ENCODE measurements at places on chromosomes 6 and 20. TPM values are rescaled to one million over a fixed set of nuclear protein-coding genes. Genes with fewer than 3 reads are reported as not detected.

The UNC5CL gene
- total RNA-seq, result 3.3 TPM

The STAU1 gene
- total RNA-seq, result 87.3 TPM

The PAK5 gene
- 0.53 TPM for total RNA-seq

The SLC17A3 gene
- not detected for total RNA-seq

The BYSL gene
- 43.8 TPM for total RNA-seq

The BACH2 gene
- total RNA-seq, result 4.5 TPM

GRCh38 chr6:150560004-150560883, 39.4 kb upstream of the PLEKHG1 start:
- H3K4me1 ChIP-seq, result no peaks in the 10 kb centered on the region
- H3K27me3 ChIP-seq, result no peaks in the 10 kb centered on the region
- H3K4me3 ChIP-seq, result no peak overlapping the region

DNA sequence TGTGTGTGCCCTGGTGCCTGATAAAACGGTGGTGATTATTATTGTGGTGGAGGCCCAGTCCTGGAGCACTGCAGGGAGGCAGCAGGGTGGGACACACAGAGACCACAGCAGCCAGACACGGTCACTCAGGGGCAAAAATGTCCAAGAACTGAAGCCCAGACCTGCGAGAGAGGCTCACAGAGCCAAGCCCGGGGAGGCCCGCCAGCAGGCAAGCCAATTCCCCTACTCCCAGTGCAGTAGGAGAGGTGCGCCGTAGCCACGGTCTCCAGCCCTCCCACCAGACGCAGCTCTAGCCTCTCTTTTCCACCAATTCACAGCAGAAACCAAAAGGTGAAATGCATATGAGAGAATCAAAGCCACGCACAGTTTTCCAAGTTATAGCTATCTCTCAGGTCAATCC, 179.4 kb upstream of the TAB2 start:
- H3K4me3 ChIP-seq, result no peak overlapping the region
- no peaks in the 10 kb centered on the region for H3K4me1 ChIP-seq
- no peak for DNase-seq
- H3K36me3 ChIP-seq, result no peaks in the 10 kb centered on the region

DNA sequence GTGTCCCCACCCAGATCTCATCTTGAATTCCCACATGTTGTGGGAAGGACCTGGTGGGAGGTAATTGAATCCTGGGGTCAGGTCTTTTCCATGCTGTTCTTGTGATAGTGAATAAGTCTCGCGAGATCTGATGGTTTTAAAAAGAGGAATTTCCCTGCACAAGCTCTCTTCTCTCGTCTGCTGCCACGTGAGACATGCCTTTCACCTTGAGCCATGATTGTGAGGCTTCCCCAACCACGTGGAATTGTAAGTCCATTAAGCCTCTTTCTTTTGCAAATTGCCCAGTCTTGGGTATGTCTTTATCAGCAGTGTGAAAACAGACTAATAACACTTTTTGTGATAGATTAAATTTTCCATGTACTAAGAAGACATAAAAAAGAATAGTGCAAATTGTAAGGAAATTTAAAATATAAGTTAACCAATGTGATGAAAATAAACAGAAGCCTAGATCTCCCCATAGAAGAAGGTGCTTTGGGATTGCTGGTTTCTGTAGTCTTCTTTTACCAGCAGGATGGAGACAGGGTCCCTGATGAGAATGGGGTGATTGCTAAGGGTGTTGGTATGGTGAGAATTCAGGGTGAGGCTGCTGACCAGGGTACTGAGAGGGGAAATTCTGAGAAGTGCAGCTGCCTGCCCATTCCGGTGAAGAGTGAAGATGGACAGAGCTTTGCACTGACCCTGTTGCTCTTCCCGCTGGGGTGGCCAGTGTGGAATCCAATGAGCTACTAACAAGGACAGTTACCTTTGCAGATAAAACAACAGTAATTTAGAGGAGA, 50.7 kb downstream of the BMP2 start:
- H3K4me3 ChIP-seq, result no peak overlapping the region
- peak; percentile 28 for DNase-seq
- H3K27ac ChIP-seq, result no peak overlapping the region
- peaks cover 49% of the 10 kb centered on the region for H3K4me1 ChIP-seq

DNA sequence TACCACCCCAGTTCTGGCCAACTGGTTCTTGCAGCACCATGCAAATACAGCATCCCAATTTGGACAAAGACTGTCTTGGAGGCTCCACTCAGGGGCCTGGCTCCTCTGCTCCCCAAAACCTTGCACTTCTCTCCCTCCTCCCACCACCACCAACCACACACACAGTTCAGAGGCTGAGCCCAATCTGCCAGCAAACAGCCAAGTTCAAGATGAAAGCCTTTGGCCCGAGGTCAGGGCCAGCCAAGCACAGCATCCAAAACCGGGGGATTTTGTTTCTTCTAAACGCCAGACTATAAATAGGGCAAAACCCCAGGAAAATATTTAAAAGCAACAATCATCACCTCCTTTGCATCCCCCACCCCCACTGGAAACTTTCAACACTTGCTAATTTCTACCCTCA, 5.7 kb downstream of the KCNK5 start:
- H3K4me1 ChIP-seq, result peaks cover 94% of the 10 kb centered on the region
- H3K4me3 ChIP-seq, result peak overlapping the region; percentile 24
- no peak for DNase-seq
- H3K36me3 ChIP-seq, result peaks cover 46% of the 10 kb centered on the region

DNA sequence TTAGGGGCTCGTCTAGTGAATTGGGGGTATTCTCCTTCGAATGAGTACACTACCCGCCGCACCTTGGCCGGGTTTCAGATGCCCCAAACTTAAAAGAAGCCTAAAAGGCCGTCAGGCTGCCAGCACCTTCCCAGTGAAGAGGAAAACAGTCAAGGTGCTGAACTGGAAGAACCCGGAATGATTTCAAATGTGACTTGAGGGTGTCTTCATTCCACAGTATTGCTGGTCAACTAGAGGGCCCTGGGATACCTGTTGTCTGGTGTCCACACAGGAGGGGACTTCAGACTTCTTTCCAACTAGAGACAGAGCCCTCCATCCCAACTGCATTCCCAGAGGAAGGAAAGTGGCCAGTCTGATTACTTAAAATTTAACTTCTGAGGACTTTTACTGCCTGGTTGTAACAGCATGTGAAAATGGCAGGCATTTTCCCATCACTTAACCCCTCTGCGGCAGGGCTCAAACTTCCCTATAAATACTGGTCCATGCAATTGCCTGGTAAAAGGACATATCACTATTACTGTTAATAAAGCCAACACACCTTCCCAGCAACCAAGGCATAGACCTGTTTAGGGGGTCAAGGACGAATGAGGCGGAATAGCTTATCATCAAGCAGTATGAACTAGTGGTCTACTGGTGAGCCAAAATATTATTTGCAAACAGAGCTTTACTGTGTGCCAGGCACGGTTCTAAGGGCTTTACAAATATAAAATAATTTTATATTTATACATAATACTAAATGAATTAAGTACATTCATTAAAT, 651 bp upstream of the SAMHD1 start:
- peak overlapping the region; percentile 89 for H3K27ac ChIP-seq
- no peak for DNase-seq
- H3K27me3 ChIP-seq, result no peaks in the 10 kb centered on the region
- peaks cover 28% of the 10 kb centered on the region for H3K4me1 ChIP-seq
- H3K4me3 ChIP-seq, result peak overlapping the region; percentile 88
- peaks cover 2% of the 10 kb centered on the region for H3K36me3 ChIP-seq

DNA sequence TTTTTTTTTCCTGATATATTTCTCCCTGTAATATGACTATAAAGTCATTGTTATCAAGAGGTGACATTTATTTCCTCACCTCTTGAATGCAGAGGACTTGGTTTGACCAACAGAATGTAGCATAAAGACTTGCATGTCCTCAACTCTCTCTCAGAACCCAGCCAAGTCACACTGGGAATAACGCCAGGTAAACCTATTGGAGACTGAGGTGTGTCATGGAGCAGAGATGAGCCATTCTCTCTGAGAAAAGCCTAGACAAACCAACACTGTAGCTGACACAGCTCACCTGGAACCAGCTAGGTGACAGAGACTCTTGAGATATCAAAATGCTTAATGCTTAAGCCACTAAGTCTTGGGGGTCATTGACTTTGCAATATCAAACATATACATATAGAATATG, 533.6 kb downstream of the HAO1 start:
- H3K27ac ChIP-seq, result no peak overlapping the region
- no peak overlapping the region for H3K4me3 ChIP-seq
- peaks cover 4% of the 10 kb centered on the region for H3K4me1 ChIP-seq

- H3K4me3 ChIP-seq, result no peak overlapping the region
- 0 out of 2 replicates have a peak, but pooled peaks cover 5% of the 10 kb centered on the region for H3K4me1 ChIP-seq
- DNase-seq, result no peak
- peaks cover 4% of the 10 kb centered on the region for H3K36me3 ChIP-seq
- H3K27ac ChIP-seq, result no peak overlapping the region
- H3K27me3 ChIP-seq, result no peaks in the 10 kb centered on the region
These were observed 21.8 kb downstream of the PRKN start for GRCh38 chr6:162705736-162706135.

- no peaks in the 10 kb centered on the region for H3K27me3 ChIP-seq
- H3K27ac ChIP-seq, result no peak overlapping the region
- no peaks in the 10 kb centered on the region for H3K36me3 ChIP-seq
These were observed 401.3 kb downstream of the QKI start for GRCh38 chr6:163815796-163816195.

- DNase-seq, result no peak
- H3K4me3 ChIP-seq, result no peak overlapping the region
These were observed 28.5 kb upstream of the KIF6 start for GRCh38 chr6:39753725-39754045.

DNA sequence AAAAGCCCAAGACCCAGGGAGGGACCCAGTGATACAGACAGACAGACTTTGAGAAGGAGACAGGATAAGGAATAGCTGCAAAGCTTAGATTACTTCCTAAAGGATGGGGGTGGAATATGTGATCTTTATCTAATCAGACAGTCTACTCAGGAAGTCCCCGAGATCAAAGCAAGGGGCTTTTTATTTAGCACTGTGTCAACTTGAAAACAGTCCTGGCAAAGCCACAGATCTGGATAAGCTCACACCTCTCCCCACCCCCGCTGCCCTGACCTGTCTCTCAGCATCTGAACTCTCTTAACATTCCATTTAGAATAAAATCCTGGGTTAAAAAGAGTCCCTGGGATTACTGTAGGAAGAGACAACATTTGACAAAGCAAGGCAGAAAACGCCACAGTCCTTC, 101.5 kb downstream of the ISM1 start:
- H3K27ac ChIP-seq, result no peak overlapping the region
- H3K4me1 ChIP-seq, result peaks cover 29% of the 10 kb centered on the region
- peaks cover 9% of the 10 kb centered on the region for H3K36me3 ChIP-seq
- no peak overlapping the region for H3K4me3 ChIP-seq

DNA sequence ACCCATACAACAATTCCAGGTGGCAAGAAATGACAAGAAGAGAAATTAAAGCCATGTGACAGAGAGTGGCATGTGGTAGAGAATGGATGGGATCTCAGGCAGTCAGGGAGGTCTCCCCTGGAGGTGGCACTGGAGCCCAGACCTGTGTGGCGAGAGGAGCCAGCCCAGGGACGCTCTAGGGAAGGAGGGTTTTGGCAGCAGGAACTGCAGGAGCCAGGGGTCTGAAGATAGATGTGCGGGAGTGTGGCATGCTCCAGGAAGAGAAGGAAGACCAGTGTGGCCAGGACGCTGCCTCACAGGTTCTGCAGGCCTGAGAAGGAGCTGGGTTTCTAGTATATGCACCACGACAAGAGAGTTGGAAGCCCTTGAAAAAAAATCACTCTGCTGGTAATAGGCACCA, 45.1 kb downstream of the SPATA2 start:
- H3K27ac ChIP-seq, result 0 out of 2 replicates have a peak overlapping the region, but pooled peaks have one; percentile 51
- DNase-seq, result no peak
- no peaks in the 10 kb centered on the region for H3K27me3 ChIP-seq

DNA sequence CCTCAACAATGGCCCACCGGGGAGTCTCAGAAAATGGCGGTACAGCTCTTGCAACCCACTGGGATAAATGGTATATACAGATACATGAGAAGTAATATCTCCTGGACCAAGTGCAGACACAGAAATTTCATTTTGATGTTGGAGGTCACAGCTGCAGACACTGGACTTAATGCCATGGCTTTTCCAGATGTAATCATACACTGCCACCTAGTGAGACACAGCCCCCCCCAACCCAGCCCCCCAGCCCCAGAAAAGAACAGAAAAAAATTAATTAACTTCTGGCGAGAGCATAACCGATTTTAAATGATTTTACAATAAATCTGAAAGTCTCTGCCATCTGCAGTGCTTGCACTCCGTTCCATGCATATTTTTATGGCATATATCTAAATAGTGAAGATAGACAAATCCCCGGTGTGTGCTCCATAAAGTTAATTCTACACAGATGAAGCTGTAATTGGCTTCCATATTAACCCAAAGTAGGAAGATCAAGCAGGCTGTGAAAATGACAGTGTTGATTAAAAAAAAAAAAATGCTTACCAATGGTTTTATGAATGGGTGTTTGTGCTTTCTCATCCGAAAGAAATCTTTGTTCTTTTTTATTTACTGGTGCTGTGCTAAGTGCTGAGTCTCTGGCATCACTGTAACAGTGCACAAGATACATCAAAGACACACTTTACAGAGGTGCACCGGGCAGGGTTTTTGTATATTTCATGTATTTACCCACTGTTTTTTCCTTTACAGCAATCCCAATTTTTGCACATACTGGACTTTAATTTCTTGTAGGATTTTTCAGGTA, 804.1 kb downstream of the TFAP2A start:
- peaks cover 33% of the 10 kb centered on the region for H3K4me1 ChIP-seq
- no peaks in the 10 kb centered on the region for H3K27me3 ChIP-seq
- H3K27ac ChIP-seq, result no peak overlapping the region

GRCh38 chr20:62918147-62918546, 8.2 kb downstream of the DIDO1 start:
- no peaks in the 10 kb centered on the region for H3K27me3 ChIP-seq
- peak overlapping the region; percentile 18 for H3K4me3 ChIP-seq
- peak overlapping the region; percentile 92 for H3K27ac ChIP-seq
- DNase-seq, result peak; percentile 5

GRCh38 chr6:15247500-15248450, 1.9 kb downstream of the JARID2 start:
- H3K27me3 ChIP-seq, result no peaks in the 10 kb centered on the region
- peaks cover 54% of the 10 kb centered on the region for H3K4me1 ChIP-seq
- peak; percentile 55 for DNase-seq
- peak overlapping the region; percentile 98 for H3K27ac ChIP-seq
- peak overlapping the region; percentile 100 for H3K4me3 ChIP-seq
- peaks cover 29% of the 10 kb centered on the region for H3K36me3 ChIP-seq

DNA sequence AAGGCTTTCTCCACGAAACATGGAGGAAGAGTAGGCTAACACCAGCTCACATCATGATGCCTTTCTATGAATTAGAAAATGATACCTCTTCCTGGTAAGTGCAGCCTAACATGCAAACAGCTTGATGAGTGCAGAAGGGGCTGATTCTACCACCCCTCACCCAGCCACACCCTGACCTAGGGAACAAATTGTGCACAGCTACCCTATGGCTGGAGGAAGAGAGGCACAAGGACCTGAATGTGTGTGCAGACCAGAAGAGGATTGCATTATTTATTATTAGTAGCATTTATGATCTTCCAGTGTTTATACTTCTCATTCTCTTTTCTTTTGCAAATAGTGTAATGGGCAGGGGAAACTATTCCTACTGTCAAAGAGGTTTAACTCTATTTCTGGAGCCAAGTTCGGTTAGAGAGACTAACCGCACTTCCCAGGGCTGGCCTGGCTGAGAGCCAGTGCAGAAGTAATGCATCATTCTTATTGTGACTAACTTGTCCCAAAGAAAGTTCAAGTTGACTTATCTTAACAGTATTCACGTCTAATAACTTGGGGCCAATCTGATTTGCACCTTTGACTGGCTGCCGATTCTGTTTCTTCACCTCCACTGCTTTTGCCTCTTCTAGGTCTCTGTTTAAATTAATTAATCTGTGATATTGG, 237.5 kb downstream of the CD83 start:
- H3K27me3 ChIP-seq, result peaks cover 4% of the 10 kb centered on the region
- DNase-seq, result no peak
- peaks cover 42% of the 10 kb centered on the region for H3K4me1 ChIP-seq
- H3K36me3 ChIP-seq, result peaks cover 9% of the 10 kb centered on the region
- H3K27ac ChIP-seq, result no peak overlapping the region
- no peak overlapping the region for H3K4me3 ChIP-seq

All from WTC11 (cell line).